ENCODE measurements at places on chromosomes 7 and 10.

DNA sequence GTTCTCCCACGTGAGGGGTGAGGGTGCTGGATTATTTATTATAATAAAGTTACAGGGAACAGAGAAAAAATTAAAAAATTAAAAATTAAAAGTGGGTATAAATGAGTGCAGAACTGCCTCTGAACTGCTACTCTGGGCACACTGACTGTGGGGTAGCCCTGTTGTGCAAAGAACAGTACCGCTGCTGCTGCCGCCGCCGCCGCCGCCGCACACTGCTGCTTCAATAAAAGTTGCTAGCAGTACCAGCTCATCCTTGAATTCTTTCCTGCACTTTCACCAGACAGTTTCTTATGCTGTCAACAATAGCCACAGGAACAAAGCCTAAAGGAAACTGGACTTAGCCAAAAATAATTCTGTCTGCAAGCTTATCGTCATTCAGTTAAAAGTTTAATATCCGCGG, 72.1 kb downstream of the GCC1 start:
- no peak for DNase-seq

- DNase-seq = no peak
Measured at GRCh38 chr10:107010531-107010930, 154.0 kb downstream of the SORCS1 start.

GRCh38 chr7:141544831-141545230, 6.4 kb upstream of the AGK start:
- DNase-seq = no peak

- no peak for DNase-seq
Measured at GRCh38 chr7:157502701-157503111, 165.9 kb downstream of the DNAJB6 start.

- no peak for DNase-seq
Measured at GRCh38 chr7:1234049-1234880, 1.6 kb downstream of the UNCX start.
